T-helper 2 cell (primary cell): ENCODE measurements at places on chromosomes 3 and 15.

DNA sequence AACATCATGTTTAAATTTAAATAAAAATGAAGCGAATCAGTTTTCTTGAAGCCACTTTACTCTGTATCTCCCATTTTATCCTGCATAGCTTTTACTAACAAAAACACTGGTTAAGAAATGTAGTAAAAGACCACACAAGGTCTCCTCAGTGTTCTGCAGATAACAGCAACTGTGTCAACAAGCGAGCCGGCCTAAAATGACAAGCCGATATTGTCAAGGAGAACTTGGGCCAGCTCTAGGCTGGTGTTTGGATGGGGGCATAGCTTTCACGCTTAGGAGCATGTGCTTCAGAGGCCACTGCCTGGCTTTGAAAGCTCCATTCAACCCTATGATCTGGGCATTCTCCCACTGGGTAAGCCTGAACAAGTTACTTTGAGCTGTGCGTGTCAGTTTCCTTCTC lies 38.1 kb downstream of the MFSD1 start:
- no peak for DNase-seq

GRCh38 chr15:85618956-85619491 lies 175.7 kb downstream of the KLHL25 start:
- DNase-seq = no peak

GRCh38 chr3:175911937-175912336 lies 1052.8 kb downstream of the NAALADL2 start:
- DNase-seq = no peak

- DNase-seq = no peak
Observed at GRCh38 chr3:170372190-170372879, 14.8 kb downstream of the SKIL start.

DNA sequence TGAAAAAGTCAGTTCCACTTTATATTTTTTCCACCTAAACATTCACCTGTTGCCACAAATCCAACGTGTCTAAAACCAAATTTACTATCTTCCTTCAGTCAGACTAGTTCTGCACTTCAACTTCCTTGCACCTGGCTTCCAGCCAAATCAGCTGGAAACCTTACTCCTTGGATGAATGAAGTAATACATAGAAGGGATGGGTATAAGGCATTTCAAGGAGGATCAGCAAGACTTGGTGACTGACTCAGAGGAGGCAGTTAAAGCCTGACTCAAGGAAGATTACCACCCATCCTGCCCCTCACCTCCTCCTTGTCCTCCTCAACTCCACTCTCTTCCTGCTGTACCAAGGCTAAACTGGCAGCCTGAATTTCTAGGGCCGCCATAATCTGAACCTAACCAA lies 37.1 kb downstream of the QTRT2 start:
- no peak for DNase-seq

DNA sequence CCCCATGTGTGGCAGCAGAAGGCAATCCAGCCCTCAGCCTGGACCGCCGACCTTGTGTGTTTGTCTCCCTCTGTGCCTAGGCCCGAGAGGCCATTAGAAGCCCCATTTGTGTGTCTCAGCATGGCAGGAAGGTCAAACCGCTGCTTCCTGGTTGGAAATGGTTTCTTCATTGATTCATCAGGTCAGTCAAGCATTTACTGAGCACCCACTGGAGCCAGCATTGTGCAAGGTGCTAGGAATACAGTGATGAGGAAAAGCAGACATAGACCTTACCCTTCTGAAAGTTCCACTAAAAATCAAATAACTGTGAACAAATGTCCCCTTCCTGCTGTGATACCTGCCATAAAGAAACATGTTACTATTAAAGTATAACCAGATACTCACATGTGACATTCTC lies 265.9 kb upstream of the CTDSPL start:
- no peak for DNase-seq

DNA sequence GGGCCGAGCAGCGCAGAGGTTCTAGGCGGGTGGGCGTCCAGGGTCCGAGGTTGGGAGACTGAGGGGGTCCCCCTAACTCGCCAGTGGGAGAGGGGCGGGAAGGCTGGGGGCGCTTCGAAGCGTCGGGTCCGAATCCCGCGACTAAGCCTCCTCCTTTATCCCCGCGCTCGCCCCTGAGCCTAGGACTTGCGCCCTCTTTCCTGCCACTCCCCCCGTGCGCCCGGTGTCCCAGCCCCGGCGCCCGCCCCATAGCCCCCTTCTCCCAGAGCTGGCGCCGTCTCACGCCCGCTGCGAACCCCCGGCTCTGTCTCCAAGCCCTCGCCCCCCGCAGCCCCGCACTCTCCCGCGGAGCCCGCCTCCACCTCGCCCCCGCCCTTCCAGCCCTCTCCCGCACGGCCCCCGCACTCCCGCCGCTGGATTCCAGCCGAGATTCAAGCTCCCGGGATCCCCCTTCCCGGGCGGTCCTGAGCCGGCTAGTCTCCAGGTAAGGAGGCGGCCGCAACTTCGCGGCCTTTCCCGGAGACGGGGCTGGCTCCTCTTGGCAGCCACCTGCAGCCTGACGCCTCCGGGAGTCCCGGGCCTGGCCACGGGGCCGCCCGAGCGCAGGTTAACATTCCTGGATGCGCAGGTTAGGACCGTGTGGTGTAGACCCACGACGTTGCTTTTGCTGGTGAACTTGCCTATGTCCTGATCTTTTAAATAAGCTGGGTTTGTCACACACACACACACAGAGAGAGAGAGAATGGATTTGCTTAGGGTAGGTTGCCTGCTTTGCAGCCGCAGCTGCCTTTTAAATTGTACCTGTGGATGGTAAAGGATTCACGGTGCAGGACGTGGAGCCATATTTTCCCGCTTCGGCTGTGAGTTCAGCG lies 563 bp downstream of the PXYLP1 start:
- DNase-seq = no peak

DNA sequence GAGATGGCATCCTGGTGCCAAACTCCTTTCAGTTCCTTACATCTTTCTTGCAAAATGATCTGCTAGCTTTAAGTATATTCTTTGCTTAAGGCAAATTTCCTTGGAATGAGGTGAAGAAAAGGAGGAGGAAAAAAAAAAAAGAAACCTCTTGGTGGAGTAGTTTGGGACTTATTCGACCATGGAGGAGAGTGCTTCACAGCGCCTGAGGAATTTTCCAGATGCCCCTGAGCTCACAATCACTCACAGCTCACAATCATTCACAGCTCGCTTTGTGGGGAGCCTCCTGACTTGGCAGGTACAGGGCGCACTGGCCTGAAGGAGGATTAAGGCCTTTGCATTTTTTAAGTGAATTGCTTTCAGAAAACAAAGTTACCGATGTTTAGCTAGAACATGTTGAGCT lies 53.9 kb downstream of the BOC start:
- DNase-seq = no peak

DNA sequence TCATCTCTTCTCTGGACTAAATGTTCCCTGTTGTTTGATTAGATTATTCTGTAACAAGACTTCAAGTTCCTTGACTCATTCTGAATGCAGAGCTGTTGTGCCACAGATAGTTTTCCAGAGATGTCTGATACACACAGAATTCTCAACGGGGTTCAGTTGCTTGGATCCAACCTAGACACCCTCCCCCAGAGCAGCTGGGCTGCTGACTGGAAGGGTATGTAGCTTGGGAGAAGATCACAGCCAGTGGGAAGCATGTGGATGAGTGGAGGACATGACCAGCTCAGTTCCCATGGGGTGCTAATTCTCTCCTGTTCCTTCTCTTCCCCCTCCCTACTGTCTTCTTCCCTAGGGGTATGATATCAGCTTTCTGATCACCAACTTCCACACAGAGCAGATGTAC lies 6.6 kb upstream of the TTLL3 start:
- DNase-seq = no peak

GRCh38 chr3:135103917-135104316 lies 308.9 kb downstream of the EPHB1 start:
- no peak for DNase-seq

DNA sequence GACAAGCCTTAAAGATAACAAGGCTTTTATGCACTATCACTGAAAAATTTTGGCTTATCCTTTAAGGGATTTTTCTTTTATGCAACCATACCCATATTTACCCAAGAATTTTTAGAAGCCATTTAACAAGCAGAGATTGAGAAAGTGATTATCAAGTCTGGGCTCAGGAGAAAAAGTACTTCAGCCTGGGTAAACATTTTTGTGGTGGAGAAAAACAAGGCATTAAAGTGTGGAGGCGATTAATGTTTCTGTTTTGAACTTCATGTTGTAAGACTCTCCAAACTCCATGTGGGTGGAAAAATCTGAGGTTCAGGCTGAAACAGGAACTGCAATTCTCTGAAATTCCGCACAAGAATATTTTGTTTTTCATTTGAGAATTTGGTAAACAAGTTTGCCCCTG lies 260.4 kb upstream of the KCNMB2 start:
- DNase-seq = no peak

GRCh38 chr3:7322957-7323669 lies 462.2 kb downstream of the GRM7 start:
- no peak for DNase-seq

GRCh38 chr3:4766263-4766662 lies 213.0 kb upstream of the BHLHE40 start:
- DNase-seq = no peak

DNA sequence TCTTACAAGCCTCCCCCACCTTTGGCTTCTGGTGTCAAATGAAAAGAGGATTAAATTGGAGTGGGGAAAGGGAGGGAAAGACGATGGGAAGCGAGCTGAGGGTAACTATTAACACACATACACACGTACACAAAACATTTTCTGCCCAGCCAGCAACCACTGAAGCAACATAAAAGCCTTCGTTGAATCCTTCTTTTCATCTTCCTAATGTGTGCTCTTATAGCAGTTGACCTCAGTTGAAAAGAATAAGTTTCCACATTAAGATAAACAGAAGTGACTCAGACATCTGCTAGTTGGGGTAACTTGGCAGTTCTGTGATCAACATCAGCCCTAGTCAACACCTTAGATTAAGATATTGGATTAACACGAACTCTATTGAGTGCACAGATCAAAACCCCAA lies 558.5 kb downstream of the MECOM start:
- DNase-seq = no peak

DNA sequence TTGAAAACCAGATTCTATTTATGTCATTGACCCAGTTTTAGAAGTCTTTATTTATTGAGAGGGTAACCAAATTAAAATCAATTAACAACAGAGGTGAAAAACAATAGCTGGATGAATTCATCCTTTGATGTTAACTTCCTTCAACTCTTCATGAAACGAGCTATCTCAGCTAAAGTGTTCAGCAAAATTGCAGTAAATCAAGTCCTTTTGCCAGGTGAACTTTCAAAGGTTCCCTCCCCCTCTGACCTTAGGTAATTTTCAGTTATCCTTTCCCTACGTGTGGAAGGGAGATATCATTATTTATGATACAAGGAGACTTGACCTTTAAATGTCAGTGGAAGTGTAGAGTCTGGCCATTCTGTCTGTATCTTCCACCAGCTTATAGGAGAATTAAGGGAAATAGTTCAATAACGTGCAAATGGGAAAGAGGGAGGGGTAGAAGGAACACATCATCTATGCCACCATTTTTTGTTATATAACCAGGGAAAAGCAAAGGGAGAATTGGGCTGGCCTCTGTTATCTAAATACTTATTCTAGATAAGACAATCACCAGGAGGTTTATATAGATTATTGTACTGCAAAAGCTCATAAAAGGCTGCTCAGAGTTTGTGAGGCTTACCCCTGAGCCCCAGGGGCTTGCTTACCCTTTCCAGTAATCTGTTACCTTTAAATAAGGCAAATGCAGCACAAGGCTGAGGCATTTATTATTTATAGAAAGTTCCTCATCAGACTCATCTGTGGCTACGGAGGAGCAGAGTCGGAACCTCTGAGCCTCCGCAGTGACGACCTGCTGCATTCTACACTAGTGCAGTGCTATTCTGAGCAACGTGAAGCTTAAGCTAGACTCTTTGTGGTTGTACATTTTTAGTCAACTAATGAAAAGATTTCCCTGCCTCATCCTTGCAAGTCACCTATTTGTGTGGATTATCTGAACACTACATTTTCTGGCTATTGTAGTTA lies 97.7 kb upstream of the ZBED2 start:
- no peak for DNase-seq

DNA sequence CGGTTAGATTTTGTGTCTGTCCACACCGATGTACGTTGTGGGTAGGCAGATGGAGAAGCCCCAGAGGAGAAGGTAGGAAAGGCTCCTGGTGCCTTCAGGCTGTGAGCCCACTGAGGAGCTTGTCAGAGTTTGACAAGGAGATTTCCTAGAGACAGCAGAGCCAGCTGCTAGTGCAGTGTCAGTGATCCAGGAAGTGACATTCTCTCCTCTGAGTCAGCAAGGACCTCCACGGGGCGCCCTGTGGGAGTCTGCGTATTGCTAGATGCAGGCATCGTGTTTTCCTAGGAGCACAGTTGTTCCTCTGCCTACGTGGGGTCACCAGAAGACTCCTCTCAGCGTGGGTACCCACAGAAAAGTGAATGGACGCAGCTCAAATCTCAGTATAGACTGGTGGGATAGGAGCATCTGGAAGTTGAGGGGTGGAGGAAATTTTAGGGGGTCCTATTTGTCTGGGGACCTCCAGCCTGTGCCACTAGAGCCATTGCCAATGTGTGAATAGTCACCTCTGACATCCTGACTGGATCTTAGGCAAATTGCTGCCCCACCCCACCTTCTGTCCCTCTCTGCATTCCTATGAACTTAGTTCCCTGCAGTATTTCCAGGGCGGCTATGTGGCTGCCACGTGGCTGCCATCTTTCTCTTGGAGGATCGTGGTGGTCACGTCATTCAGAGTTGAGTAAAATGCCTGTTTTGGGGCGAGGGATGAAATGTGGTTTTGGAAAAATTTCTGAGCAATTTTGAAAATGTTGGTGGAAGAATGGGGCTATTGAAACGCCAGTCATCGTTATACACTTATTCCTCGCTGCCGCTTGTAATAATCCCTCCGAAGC lies 84.8 kb upstream of the KLHL25 start:
- DNase-seq = no peak

DNA sequence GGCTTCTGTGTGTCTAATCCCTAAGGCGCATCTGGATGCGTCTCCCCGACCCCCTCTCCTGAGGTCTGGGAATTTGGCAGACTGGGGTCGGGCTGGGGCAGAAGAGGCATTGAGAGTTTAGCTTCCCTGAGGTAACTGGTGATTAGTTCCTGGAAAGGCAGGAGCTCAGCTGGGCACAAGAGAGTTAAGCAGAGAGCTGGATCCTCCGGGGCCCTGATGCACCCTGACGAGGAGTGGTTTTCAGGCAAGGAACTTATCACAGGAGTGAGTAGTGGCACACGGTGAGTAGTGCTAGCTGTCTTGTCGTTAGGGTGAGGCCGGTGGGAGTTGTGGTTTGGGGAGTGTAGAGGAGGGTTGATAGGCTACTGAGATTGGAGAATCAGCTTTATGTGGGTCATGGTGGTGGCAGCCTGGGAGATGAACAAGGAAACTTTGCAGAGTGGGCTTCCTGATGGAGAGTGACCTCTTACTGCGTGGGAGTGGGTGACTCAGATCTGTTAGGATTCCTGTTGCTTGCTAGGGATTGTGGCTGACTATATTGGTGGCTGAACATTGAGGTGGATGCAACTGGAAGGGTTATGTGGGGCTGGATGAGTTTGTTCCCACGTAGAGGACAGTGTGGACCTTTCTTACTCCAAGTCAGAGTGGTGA lies 897 bp downstream of the RAD54L2 start:
- DNase-seq = peak; percentile 45
